ENCODE measurements at places on chromosomes 16 and 17.

DNA sequence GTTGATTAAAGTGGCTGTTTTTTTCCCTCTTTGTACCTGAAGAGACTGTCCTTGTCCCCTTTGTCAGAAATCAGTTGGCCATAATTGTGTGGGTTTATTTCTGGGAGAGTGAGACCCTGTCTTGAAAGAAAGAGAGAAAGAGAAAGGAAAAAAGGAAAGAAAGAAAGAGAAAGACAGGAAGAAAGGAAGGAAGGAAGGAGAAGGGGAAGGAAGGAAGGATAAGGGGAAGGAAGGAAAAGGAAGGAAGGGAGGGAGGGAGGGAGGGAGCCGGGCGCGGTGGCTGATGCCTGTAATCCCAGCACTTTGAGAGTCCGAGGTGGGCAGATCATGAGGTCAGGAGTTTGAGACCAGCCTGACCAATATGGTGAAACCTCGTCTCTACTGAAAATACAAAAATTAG lies 6.8 kb upstream of the EVPLL start:
- no peak for DNase-seq

DNA sequence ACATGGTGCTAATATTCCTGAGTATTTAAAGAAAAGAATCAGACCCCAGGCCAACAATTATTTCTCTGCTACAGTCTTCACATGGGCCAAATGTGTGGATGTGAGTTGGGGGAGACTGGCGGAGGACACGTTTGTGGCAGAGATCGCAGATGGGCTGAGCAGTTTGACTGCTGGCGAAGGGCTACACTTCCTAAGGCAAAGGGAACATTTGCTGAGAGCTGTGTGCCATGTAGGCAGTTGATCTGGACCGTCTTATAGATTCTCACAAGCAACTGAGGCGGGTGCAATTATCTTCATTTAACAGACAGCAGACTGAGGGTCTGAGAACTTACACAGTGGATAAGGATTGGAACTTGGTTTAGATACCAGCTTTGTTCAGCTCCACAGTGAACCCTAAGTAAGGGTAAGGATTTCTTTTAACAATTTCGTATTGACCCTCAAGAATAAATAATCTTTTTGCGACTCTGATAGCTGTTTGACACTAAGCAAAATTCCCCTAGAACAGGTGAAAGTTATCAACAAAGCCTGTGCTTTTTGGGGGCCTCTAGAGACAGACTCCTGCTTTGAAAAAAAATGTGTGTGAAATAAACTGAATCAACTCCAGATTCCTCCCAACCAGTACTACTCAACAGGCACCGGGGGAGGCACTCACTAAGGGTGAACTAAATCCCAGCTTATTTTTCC lies 55.3 kb downstream of the TBX4 start:
- no peak for DNase-seq

GRCh38 chr17:9887508-9887907 lies 17.6 kb downstream of the RCVRN start:
- DNase-seq = no peak

- no peak for DNase-seq
Observed at GRCh38 chr16:47634727-47635126, 173.6 kb downstream of the PHKB start.

- peak; percentile 83 for DNase-seq
Observed at GRCh38 chr17:74961657-74962350, 10.8 kb downstream of the HID1 start.

DNA sequence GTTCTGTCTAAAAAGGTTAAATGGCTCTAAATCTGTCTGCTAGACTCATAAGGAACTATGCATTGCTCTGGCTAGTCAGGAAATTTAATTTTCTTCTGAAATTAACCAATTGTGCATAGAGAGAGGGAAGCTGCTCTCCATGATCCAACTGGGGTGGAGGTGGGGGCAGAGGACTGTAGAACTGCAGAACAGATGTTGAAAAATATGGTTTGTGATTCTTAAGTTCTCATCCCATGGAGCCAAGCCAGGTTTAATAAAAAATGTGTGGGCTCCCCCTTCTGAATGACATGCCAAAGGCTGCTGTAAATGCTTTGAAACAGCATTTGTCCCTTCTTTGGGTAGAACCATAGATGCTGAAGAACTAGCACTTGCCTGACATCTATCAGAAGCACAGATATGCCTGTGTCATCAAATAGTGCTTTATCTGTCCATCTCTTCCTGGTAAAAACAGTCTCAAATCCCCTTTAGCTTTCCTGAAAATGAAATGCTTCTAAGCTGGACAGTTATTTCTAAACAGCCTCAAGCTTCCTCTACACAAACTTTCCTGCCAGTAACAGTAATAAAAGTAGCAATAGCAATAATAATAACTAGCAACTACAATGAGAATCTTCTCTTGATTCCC lies 221.4 kb downstream of the CDH8 start:
- no peak for DNase-seq

DNA sequence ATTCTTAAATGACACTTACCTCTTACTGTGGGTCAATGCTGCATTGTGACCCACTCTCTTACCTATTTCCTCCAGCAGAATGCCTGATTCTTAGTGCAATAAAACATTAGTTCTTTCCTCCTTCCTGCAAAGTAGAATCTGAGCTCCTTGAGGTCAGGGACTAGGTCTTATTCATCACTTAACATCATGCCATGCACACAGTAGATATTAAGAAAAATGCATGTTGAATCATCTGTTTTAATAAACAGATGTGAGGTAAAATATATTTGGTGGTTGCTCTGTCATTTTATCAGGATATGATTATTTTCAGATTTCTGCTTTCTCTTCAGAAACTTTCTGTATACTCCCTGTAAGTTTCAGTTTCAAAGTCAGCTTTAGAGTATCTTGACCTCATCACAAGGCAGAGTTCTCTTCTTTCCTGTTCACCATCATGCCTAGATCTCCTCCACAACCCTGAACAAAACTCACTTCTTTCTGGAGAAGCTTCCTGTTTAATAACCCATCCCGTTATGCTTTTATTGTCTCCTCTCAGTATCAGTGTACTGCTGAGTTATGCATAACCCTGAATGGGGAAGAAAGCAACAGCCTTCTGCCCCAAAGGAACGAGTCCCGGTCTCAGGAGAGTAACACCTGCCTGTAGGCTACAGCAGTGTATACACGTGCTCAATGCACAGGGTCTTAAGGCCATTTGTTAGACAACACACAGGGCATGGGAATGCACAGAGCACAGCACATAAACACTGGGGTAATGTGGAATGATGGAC lies 30.3 kb upstream of the SUPT4H1 start:
- DNase-seq = no peak

DNA sequence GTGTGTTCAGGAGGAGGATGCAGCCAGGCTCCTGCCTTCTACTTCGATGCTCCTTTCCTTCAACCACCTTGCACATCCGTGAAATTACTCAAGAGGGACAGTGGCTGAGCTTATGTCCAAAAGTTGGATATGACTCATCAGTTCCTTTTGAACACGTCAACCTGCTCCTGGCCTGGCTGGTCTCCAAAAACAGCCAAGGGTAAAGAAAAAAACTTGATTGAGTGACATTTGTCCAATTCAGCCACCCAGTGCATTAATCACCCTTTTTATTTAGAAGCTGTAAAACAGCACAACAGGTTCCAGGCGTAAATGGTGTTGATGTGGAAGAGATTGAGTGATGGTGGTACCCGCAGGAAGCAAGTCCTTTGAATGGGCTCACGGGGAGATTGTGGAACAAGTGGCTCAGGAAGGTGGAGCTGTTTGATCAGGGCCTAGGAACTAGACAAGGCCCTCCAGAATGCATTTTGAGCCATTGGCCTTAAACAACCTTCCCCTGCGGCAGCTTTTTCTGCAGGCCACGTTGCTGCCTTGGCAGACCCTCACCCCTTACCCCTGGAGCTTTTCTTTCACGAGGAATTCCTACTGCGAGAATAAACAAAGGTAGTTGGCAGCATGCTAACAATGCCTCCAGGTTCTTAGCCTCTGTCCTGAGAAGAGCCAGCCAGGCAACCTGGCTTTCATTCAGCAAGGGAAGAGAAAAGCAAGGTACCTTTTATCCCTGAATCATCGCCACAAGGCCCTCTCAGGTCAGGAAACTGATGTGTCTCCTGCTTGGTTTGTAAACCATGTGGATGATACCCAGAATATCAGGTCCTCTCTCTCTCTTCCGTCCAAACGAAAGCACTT lies 173.3 kb upstream of the CACNG5 start:
- no peak for DNase-seq

- DNase-seq = no peak
Observed at GRCh38 chr16:12349936-12350850, 373.7 kb downstream of the SNX29 start.

GRCh38 chr16:21060027-21060510 lies 90.6 kb downstream of the DNAH3 start:
- no peak for DNase-seq

GRCh38 chr16:29644338-29644857 lies 18.6 kb upstream of the SPN start:
- no peak for DNase-seq

DNA sequence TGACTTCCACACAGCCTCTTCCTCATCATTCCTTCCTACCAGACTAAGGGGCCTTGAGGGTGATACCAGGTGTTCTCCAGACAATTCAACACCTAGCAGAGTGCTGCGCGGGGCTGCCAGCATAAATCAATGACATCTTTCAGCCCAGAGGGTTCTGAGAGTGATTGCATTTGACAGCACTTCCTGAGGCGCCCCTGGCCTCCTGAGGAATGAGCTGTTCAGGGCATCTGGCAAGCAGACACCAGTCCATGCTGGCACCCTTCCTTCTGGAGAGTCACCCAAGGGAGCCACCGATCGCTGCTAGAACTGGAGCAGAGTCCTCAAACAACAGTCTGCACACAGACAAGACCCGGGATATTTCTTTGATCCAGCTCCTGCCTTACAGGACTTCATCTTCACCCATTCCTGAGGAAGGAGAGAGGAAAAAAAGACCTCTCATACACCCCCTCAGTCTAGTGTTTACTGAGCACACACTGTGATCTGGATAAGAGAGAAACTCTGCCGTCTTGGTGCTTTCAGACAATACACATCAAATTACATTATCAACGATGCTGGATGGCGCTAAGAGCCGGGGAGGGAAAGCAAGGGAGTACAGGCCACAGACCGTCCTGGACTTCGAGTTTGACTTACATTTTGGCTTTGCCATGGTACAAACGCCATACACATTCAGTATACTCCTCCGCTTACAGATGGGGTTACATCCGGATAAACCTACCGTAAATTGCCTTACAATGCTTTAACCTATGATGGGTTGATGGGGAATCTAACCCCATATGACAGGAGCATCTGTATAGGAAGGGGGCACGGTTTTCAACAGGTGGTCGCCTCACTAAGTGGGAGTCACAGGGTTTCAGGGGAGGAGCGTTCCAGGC lies 23.0 kb downstream of the NPTX1 start:
- no peak for DNase-seq

DNA sequence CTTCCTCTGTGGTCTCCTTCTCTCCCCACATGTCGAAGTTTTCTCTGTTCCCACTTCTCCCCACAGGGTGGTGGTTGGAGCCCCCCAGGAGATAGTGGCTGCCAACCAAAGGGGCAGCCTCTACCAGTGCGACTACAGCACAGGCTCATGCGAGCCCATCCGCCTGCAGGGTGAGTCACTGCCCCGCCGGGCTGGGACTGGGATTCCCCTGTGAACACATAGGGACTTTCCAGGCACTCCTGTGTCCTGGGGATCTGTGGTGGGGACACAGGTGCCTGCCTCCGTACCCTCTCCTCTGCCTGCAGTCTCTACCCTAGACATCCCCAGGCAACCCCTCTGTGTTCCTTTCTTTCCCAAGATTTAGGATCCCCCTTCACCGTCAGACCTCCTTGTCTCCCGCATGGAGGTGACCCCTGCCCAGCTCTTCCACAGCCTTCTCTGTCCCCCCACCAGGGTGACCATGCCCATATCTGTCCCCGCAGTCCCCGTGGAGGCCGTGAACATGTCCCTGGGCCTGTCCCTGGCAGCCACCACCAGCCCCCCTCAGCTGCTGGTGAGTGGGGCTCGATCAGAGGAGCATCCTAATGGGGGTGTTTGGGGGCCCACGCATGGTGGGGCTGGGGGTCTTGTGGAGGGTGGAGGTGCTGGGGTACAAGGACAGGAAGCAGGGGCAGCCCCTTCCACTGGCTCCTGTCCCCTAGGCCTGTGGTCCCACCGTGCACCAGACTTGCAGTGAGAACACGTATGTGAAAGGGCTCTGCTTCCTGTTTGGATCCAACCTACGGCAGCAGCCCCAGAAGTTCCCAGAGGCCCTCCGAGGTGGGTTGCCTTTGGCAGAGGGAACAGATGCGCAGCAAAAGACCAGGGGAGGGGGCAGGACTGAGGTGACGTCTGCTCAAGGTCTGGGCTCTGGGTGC lies 5.8 kb downstream of the ITGAM start:
- DNase-seq = peak; percentile 78

- peak; percentile 91 for DNase-seq
Observed at GRCh38 chr16:57757326-57757786, 21.8 kb downstream of the KATNB1 start.

DNA sequence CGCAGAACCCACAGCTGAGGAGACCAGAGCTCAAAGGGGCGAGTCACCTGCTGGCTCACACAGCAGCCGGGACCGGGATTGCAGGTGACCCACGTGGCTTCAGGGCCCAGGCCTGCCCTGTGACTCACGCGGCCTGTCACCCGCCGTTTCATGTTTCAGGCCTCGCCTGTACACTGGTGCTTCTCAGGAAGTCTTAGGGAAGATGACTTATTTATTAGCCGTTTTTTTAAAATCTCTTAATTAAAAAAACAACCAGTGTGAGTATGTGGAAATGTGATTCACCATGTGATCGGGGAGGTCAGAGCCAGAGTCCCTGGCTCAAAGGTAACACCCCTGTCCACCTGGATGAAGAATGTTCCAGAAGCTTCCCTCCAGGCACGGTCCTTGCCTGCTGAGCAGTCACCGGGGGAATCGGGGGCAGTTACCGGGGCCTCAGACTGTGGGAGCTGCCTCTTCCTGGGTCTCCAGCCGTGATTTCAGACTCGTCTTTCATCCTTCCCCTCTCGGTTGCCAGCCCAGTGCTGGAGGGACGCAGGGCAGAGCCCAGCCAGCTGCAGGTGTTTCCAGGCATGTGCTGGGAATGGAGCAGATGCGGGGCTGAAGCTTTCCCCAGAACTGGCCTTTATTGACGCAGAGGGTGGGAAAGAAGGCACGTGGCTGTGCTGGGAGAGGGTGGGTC lies 49.3 kb downstream of the CMIP start:
- peak; percentile 24 for DNase-seq

GRCh38 chr16:88390735-88391134 lies 8.0 kb downstream of the ZNF469 start:
- DNase-seq = no peak

DNA sequence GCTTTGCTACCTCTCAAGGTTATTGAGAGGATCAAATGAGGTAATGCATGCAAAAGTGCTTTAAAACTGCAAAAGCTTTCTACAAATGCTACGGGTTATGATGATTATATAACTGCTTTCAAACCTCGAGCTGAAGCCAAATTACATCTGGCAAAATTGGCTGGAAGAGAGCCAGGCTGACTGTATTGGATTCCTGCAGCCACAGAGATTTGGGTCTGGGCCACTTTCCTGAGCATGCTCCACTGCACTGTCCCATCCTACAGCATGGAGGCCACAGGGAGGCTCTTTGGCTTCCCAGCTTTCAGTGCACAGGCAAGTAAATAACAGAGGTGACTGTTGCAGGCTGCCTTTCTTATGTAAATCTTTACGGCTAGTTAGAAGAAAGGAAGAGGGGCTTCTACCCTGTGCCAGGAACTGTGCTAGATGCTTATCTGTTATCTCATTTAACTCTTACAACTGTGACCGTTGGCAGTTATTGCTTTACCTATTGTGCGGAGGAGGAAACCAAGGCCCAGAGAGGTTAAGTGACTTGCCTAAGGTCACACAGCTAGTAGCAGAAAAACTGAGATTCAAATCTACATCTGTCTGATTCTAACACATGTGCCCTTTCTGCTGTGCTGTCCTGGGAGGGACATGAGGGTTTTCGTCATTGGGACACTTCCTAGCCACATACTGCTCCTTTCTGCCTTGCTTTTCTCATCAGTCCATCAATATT lies 121.8 kb downstream of the SPACA3 start:
- no peak for DNase-seq

GRCh38 chr16:50244140-50244503 lies 22.2 kb upstream of the ADCY7 start:
- DNase-seq = no peak

Data from activated naive CD4-positive, alpha-beta T cell treated with Interleukin-2 at 50 U/mL for 16 hours (primary cell).